Thoracic aorta (tissue), 2 donors: ENCODE measurements at places on chromosomes 6 and 20.

DNA sequence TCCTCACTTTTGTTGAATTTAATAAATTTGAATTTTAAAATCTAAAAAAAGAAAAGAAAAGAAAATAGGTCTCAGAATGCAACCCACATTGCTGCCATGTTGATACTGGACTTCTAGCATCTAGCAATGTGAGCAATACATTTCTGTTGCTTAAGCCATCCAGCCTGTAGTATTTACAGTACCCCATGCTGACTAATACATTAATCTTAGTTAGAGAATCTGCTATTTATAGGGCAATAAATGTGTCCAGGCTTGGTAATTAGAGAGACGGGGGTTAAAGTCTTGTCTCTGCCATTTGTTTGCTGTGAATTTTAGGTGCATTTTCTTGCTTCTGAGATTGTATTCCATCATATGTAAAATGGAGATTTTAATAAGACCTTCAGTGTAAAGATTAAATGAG lies 471.3 kb downstream of the DHX35 start:
- no peak for DNase-seq

GRCh38 chr20:8227293-8227692 lies 95.2 kb downstream of the PLCB1 start:
- DNase-seq: no peak

DNA sequence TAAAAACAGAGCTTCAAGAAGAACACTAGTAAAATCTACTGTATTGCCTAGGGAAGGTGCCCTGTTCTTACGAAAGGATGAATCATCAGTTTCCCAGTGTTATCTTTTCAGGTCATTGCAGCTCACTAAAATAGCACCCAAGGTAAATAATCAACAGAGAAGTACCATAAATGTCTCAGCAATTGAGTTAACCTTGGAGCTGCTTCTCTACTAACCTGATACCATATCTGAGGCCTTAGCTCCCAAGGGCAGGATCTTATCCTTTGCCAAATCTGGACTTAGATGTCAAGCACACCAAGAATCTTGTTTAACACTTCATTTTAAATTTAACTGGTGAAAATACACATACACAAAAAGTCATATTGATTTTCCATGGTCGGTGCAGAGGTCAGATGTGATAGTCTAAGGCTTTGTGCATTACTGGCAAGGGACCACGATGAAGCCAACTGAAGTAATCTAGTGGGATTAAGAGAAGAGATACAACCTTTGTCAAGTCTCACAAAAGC lies 81.5 kb downstream of the EDN1 start:
- no peak for DNase-seq

- DNase-seq: no peak
Observed at GRCh38 chr6:15870333-15871043, 207.7 kb upstream of the DTNBP1 start.

GRCh38 chr6:49423817-49424216 lies 39.2 kb downstream of the MMUT start:
- DNase-seq: no peak

- DNase-seq: no peak
Observed at GRCh38 chr6:2731281-2731909, 19.3 kb downstream of the MYLK4 start.

- DNase-seq: no peak
Observed at GRCh38 chr20:62104234-62104789, 18.0 kb upstream of the LSM14B start.

- DNase-seq: no peak
Observed at GRCh38 chr6:12865117-12865516, 148.6 kb downstream of the PHACTR1 start.

DNA sequence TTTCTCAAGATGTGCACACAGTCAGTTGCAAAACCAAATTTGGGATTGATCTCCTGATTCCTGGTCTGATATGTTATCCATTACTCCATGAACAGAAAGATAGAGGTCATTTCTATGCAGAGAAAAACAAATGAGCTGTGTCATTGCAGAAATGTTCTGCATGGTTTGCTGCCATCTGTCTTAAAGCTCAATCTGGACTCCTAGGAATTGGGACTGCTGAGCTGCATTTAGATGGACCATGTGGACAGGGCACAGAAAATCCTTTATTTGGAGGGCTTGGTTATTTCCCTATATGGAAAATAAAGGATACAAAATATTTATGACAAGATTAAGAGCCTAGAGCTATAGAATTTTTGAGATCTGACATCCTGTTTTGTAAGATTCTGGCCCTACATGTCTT lies 91.3 kb downstream of the ADGRB3 start:
- no peak for DNase-seq
